ENCODE measurements at places on chromosomes 5 and 9. TPM values are rescaled to one million over a fixed set of nuclear protein-coding genes. Genes with fewer than 3 reads are reported as not detected.

DNA sequence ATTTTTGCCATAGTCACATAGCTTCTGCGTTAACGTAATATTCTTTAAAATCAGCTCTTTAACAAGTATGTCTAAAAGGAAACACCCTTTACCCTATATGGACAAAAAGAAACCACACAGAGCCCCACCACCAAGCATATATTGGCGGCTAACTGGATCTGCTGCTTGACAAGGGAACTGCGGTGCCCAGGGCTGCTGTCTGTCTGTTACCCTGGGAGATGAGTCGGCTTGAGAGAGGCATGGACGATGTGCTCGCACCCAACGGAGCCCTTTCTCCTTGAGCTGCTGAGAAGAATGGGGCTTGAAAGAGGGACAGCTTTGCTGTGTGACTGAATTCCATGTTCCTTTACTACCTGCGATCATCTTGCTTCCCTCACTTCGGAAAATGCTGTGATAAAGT lies 158.6 kb upstream of the SHB start:
- peak; percentile 18 for DNase-seq

SVEP1 gene
- total RNA-seq = not detected

PDGFRB gene
- total RNA-seq = not detected

PRSS3 gene
- not detected for total RNA-seq

NMUR2 gene
- not detected for total RNA-seq

Measured in OCI-LY7 (cell line).